Naive thymus-derived CD8-positive, alpha-beta T cell (primary cell): ENCODE measurements at places on chromosomes 16 and 17.

DNA sequence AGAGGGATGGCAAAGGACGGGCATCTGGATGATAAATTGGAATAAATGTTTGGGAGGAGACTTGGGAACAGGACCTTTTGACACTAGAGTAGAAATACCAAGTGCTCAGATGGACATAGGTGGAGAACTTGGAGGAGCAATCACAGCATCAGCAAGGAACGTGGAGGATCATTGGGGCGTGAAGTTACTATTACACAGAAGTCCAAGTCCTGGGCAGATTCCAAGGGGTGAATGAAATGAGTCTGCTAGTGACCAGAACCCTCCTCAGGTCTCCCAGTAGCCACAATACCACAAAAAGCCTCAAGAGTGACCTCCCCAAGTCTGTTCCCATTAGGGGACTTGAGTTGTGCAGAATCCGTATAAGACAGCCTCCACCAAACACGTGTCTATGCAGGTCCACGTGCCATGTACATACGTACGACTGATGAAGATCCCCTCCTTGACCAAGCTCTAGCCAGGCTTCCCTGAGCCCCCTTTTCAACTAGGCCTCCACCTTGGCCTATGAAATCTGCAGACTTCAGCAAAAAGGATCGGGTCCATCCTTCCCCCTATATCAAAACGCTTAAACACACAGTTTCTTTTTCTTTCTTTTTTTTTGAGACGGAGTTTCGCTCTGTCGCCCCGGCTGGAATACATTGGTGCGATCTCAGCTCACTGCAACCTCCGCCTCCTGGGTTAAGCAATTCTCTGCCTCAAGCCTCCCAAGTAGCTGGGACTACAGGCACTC is 2.2 kb downstream of the C17orf67 start:
- H3K4me1 ChIP-seq, result peaks cover 20% of the 10 kb centered on the region
- DNase-seq, result no peak
- H3K36me3 ChIP-seq, result peaks cover 36% of the 10 kb centered on the region
- no peak overlapping the region for H3K27ac ChIP-seq
- H3K27me3 ChIP-seq, result no peaks in the 10 kb centered on the region

GRCh38 chr17:68820825-68821481 is 134.2 kb downstream of the ABCA8 start:
- H3K36me3 ChIP-seq, result no peaks in the 10 kb centered on the region
- no peaks in the 10 kb centered on the region for H3K4me1 ChIP-seq
- peaks cover 3% of the 10 kb centered on the region for H3K27me3 ChIP-seq
- no peak for DNase-seq

DNA sequence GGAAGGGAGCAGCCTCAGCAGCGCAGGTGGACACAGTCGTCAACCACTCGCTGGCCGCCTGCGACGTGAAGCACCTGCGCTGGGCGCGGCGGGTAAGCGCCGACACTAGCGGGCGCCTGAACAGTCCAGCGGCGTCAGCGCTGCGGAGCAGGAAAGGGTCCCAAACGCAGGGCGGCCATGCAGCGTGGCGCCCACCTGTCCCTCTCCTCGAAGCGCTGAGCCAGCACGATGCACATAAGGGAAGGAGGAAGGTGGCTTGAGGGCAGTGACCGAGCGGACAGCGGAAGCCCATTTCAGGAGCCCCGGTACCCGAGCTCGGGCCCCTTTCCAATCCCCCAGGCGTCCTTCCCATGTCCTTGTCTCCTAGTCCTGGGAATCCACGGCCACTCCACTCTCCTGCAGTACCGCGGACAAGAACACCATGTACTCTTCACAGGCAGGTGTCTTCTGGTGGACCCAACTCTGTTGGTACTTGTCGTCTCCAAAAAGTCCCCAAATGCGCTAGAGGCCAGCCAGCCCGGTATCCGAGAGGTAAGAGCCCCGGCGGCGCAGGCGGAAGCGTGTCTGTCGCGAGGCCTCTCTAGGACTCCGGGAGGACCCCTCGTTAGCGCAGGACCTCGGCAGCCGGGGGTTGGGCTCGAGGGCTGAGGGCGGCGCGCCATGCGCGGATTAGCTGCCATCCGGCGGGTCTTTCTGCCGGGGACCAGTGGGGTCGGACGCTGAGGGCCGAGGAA is 14.4 kb downstream of the ZNF232 start:
- peak; percentile 67 for DNase-seq
- no peaks in the 10 kb centered on the region for H3K27me3 ChIP-seq
- H3K36me3 ChIP-seq, result peaks cover 27% of the 10 kb centered on the region
- H3K4me1 ChIP-seq, result peaks cover 6% of the 10 kb centered on the region
- peak overlapping the region; percentile 37 for H3K27ac ChIP-seq

GRCh38 chr17:37796076-37796475 is 51.2 kb upstream of the HNF1B start:
- H3K4me3 ChIP-seq, result no peak overlapping the region
- H3K27me3 ChIP-seq, result peaks cover 14% of the 10 kb centered on the region
- H3K36me3 ChIP-seq, result no peaks in the 10 kb centered on the region
- no peak for DNase-seq

DNA sequence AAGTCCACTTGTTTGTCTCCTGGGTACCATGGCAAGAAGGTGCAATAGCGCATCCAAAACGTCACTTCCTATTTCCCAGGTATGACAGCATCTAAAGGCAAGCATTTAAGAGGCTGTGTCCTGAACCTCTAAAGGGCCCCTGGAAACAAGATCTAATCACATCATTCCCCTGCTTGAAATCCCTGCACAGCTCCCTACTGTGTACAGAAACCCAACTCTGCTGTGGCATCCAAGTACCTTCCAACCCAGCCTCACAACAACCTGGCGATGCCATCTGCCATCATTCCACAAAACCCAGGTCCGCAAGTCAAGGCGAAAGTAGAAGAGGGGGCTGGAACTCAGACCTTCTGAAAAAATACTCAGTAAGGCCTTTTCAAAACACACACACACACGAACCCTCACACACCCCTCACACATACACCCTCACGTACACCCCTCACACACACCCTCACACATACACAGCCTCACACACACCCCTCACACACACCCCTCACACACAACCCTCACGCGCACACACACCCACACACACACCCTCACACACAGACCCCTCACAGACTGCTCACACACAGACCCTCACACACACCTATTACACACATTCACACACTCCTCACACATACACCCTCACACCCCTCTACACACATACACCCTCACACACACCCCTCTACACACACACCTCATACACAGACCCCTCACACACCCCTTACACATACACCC is 24.5 kb downstream of the C17orf67 start:
- no peak for DNase-seq
- H3K27me3 ChIP-seq, result no peaks in the 10 kb centered on the region
- no peak overlapping the region for H3K4me3 ChIP-seq
- peaks cover 16% of the 10 kb centered on the region for H3K36me3 ChIP-seq

GRCh38 chr17:8003594-8004181 is 1.3 kb downstream of the GUCY2D start:
- no peak overlapping the region for H3K4me3 ChIP-seq
- H3K36me3 ChIP-seq, result no peaks in the 10 kb centered on the region
- no peak overlapping the region for H3K27ac ChIP-seq
- H3K27me3 ChIP-seq, result peaks cover 43% of the 10 kb centered on the region
- H3K4me1 ChIP-seq, result peaks cover 10% of the 10 kb centered on the region

DNA sequence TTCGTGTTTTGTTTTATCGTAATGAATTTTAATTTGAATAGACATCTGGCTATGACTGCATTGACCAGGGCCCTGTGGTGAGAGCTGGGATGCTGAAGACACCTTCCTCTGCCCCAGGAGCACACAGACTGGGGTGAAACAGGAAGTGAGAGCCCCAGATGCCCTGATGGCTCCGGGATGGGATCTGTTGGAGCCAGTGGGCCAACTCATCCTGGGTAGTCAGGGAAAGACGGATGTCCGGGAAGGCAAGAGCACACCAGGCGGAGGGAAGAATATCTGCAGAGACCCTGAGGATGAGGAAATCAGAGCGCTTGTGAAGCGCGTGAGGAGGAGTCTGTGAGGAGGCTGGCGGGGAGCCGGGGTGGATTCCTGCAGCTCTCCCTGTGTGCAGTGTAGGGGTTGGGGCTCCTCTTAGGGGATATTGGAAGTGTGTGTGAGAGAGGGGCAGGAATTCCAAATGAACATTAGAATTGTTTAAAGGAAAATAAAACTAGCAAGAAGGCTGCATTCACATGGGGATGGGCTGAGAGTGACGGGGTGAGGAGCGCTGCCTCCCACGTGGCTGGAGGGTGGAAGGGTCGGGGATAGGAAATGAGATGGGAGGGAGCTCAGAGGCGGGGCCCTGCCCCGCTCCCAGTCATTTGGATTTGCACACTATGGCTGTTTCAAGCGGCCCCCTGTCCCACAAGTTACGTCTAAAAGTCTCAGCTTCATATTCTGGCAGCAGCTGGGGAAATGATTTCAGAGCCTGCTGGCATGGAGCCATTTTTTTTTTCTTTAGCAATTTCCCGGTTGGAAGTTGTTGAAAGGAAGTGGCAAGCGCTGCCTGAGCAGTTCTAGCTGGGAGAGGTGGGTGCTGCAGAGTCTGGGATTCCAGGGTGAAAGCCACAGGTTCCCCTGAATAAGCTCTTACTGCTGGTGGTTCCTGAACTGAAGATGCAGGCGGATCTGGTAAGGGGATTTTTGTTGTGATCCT is 71.2 kb upstream of the LGALS9 start:
- H3K27me3 ChIP-seq, result no peaks in the 10 kb centered on the region
- peaks cover 16% of the 10 kb centered on the region for H3K4me1 ChIP-seq
- no peak for DNase-seq
